ENCODE measurements at places on chromosomes 5 and 9. TPM values are rescaled to one million over a fixed set of nuclear protein-coding genes. Genes with fewer than 3 reads are reported as not detected.

DNA sequence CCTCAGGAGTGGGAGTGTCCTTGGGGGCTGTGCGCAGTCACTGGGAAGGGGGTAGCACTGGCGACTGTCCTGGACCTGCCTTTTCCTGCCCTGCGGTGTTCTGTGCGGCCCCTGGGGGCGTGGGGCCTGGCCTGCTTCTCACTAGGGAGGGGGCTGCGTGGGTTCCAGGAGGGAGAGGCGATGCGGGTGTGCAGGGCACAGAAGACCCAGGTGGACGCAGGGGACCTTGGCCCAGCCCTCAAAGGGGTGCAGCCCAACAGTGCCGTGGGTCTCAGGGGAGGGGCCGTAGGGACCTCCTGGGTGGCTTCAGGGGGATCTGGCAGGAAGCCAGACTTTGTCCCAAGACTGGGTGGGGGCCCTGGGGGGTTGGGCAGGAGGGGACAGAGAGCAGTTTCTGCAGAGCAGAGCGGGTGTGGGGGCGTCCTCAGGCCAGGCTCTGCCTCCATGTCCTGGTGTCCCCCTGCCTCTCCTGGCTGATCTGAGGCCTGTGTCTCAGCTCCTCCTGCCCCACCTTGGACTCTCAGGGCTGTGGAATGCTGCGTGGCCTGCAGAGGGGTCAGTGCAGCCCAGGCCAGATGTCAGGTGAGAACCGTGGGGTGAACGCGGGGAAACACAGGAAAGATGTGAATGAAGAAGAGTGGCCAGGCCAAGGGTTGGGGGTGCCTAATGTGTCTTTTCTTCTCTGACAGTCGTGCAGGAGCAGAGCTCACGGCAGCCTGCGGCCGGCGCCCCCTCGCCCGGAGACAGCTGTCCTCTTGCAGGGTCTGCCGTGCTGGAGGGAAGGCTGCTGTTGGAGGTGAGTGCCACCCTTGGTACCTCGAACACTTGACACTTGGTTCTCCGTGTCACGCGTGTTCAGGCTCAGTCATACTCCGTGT lies 54.6 kb downstream of the AHRR start:
- no peaks in the 10 kb centered on the region for H3K36me3 ChIP-seq
- H3K27me3 ChIP-seq = peaks cover 5% of the 10 kb centered on the region
- H3K4me1 ChIP-seq = peaks cover 48% of the 10 kb centered on the region
- H3K27ac ChIP-seq = peak overlapping the region; percentile 3

The N4BP3 gene
- total RNA-seq = 1.6 TPM

DNA sequence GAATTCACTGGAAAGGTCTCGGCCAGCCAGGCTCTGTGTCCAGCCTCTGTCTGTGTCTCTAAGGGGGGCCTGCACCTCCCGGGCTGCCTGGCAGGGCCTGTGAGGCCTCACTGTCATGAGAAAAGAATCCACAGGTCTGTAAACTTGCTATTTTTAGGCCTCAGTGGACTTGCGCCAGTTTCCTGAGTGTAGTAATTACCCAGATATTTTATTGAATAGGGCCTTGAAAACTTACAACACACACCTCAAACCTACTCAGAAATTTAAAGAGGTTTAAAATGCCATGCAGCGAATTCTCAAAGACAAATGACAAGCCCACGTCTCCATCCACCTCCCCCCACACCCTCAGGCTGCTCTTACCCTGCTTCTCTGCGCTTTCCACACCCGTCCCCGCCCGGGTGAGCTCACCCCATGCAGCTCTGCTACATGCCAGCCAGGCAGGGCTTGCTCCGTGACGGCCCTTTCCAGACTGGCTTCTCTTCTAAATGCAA lies 8.8 kb upstream of the TENT4A start:
- H3K27ac ChIP-seq = no peak overlapping the region
- no peaks in the 10 kb centered on the region for H3K4me1 ChIP-seq
- H3K27me3 ChIP-seq = peaks cover 12% of the 10 kb centered on the region
- DNase-seq = no peak
- no peak overlapping the region for H3K4me3 ChIP-seq

DNA sequence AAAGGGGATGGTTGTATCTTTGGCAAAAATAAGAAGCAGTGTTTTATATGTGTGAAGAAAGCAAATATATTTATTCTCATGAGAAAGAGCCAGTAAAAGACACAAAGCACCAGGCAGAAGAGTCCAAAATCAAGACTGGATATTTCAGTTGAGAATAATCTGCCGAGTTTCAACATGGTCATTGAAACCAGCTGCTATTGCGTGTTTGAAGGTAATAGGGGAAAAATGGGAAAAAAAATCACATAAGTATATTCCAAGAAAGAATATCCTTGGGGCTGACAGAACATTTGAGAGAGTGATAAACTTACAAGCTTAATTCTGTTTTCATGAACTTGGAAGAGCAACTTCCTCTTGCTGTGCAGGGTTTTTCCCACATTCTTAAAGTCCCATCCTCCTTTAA lies 79.9 kb downstream of the ISOC1 start:
- H3K4me3 ChIP-seq = no peak overlapping the region
- no peaks in the 10 kb centered on the region for H3K27me3 ChIP-seq
- no peaks in the 10 kb centered on the region for H3K36me3 ChIP-seq
- no peaks in the 10 kb centered on the region for H3K4me1 ChIP-seq
- no peak for DNase-seq

DNA sequence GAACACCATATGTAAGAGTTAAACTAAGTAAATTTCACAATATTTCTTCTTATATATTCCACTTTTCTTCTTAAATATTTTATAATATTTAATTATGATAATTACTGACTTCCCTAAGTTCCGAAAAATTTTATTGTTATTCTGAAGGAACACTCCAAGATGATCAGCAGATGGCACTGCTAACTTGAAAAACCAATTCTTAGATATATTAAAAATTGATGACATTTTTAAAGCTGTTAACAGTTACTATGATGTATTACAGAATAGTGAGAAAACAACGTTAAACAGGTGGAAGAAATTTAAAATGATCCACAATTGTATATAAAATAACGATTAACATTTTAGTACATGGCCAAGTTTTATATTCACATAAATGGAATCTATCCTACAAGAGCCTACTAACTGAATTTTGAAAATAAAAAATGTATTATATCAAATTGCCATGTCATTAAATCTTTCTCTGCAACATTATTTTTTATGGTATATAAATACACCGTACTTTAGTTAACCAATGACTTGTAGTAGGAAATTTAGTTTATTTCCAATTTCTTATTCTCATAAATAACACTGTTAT lies 30.1 kb upstream of the MUSK start:
- no peak overlapping the region for H3K4me3 ChIP-seq
- H3K27ac ChIP-seq = no peak overlapping the region
- no peak for DNase-seq
- no peaks in the 10 kb centered on the region for H3K4me1 ChIP-seq
- H3K27me3 ChIP-seq = peaks cover 5% of the 10 kb centered on the region
- H3K36me3 ChIP-seq = no peaks in the 10 kb centered on the region

DNA sequence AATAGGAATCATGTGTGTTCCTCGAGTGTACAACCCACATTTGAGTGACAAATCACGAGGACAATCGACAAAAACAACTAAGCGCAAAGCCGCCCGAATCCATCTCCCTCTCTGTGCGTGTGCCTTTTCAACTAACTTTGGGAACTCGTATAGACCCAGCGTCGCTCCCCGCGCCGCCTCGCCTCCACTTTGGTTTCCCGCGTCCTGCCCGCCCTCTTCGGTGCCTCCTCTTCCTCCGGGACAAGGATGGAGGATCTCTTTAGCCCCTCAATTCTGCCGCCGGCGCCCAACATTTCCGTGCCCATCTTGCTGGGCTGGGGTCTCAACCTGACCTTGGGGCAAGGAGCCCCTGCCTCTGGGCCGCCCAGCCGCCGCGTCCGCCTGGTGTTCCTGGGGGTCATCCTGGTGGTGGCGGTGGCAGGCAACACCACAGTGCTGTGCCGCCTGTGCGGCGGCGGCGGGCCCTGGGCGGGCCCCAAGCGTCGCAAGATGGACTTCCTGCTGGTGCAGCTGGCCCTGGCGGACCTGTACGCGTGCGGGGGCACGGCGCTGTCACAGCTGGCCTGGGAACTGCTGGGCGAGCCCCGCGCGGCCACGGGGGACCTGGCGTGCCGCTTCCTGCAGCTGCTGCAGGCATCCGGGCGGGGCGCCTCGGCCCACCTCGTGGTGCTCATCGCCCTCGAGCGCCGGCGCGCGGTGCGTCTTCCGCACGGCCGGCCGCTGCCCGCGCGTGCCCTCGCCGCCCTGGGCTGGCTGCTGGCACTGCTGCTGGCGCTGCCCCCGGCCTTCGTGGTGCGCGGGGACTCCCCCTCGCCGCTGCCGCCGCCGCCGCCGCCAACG lies at the start of gene GPR150:
TSS of gene GPR150 (plus strand) at position 58 of the 840 bp plus-strand sequence. CDS start at position 247, 189 bp downstream.
- peak within 1 kb of the TSS; percentile 82 for H3K4me3 ChIP-seq
- no peaks in the 10 kb centered on the region for H3K36me3 ChIP-seq
- peak; percentile 69 for DNase-seq
- H3K4me1 ChIP-seq = peaks cover 36% of the 10 kb centered on the region
- no peaks in the 10 kb centered on the region for H3K27me3 ChIP-seq

GRCh38 chr5:172730981-172731679 lies 39.9 kb downstream of the DUSP1 start:
- H3K27me3 ChIP-seq = no peaks in the 10 kb centered on the region
- H3K4me3 ChIP-seq = no peak overlapping the region
- H3K27ac ChIP-seq = no peak overlapping the region
- H3K4me1 ChIP-seq = no peaks in the 10 kb centered on the region
- H3K36me3 ChIP-seq = no peaks in the 10 kb centered on the region

The LHX3 gene
- not detected for total RNA-seq

DNA sequence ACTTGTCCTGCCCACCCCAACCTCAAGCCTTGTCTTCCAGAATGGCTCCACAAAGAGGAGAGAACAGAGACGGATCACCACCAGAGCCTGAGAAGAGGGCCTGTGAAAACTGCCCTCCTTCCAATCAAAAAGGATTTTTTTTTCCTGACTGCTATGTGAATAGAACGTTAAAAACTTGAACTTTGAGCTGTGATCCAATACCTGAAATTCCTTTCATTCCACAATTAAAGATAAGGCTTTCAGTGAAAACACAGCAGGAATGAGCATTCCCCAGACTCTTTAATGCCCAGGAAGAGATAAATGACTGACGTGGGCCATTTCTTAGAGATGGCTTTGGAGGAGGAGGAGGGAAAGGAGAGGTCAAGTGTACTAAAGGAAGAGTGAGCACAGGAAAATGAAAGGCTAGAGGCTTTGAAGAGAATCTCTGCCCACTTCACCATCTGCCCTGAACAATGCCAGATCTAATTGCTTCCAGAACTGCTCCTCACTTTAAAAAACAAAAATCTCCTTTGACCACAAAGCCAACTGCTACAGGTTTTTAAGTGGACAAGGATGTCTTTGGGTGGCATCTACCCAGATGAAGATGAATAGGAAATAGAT lies 177.9 kb upstream of the MAP3K1 start:
- H3K27me3 ChIP-seq = no peaks in the 10 kb centered on the region
- H3K4me3 ChIP-seq = no peak overlapping the region
- H3K27ac ChIP-seq = no peak overlapping the region

DNA sequence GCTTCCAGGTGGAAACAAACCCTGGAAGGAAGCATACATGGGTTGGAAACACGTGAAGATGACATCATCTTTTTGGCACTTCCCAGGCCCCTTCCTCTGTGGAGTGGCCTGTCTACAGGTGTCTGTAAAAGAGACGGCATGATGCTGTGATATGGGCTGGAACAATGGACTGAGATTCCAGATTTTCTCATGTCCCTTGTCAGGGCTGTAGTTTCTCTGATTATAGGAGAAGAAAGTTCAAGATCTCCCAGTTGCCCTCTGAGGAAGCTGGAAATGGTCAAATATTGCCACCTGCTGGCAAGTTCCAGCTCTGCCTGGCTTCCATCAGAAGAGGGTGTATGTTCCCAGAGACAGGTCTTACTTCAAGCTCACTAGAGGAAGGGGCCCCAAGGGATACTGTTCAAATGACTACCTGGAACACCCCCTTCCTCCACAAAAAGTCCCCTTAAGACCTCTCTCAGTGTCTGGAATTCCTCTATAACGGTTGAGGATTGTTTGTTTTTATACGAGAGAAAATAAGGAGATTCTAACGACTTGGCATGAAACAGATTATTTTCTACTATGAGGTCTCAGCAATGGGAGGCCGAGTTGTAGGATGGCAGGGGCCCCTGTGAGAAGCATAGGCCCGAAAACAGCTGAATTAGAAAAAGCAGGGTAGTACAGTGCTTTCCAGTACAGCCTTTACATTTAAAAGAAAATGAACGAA lies 7.3 kb upstream of the ANXA6 start:
- H3K27ac ChIP-seq = no peak overlapping the region
- H3K4me3 ChIP-seq = no peak overlapping the region
- peak; percentile 92 for DNase-seq
- peaks cover 17% of the 10 kb centered on the region for H3K4me1 ChIP-seq
- H3K27me3 ChIP-seq = no peaks in the 10 kb centered on the region
- no peaks in the 10 kb centered on the region for H3K36me3 ChIP-seq

DNA sequence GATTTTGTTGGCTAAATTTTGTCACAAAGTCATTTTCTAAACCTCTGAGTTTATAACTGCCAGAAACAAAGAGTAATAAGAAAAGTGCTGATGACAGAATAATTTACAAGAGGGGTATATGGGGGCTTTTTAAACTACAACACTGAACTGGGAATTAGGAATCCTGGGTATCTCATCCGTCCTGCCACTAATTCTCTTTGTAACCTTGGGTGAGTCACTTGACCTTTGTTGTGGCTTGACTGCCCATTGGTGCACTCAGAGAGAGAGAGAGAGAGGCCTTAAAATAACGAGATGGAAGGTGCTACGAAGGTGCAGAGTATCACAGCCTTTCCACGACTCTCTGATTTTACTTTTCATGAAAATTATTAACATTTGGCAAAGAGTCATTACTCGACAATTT lies 130.3 kb upstream of the CNTLN start:
- DNase-seq = no peak
- no peaks in the 10 kb centered on the region for H3K4me1 ChIP-seq
- H3K27ac ChIP-seq = no peak overlapping the region
- no peaks in the 10 kb centered on the region for H3K36me3 ChIP-seq
- H3K27me3 ChIP-seq = no peaks in the 10 kb centered on the region

GRCh38 chr9:137295238-137295811 lies 6.7 kb downstream of the NRARP start:
- peak overlapping the region; percentile 47 for H3K4me3 ChIP-seq
- peaks cover 27% of the 10 kb centered on the region for H3K27me3 ChIP-seq
- H3K4me1 ChIP-seq = peaks cover 8% of the 10 kb centered on the region
- no peaks in the 10 kb centered on the region for H3K36me3 ChIP-seq
